Type B pancreatic cell (in vitro differentiated cells): ENCODE measurements at places on chromosomes 7 and 10.

- no peak for DNase-seq
These were observed 338.3 kb downstream of the CXCL12 start for GRCh38 chr10:44046605-44047004.

DNA sequence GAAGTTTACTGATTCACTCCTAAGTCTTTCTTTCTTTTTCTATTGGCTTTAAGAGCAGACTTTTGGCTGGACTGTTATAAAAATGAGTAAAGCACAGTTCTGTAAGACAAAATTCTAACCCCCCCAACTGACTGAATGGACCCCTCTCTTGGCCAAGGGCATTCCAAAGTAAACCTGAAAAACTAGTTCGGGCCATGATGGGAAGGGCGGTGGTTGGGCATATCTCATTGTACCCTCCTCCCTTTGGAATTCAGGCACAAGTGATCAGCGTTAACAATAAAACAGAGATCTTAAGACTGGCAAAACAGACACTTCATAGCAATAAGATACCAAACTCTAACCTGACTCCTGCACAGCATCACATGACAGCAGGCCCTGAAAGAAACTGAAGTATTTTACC, 6.1 kb upstream of the KIF20B start:
- DNase-seq = no peak

- no peak for DNase-seq
These were observed 581 bp downstream of the PTPRZ1 start for GRCh38 chr7:121873289-121874194.

DNA sequence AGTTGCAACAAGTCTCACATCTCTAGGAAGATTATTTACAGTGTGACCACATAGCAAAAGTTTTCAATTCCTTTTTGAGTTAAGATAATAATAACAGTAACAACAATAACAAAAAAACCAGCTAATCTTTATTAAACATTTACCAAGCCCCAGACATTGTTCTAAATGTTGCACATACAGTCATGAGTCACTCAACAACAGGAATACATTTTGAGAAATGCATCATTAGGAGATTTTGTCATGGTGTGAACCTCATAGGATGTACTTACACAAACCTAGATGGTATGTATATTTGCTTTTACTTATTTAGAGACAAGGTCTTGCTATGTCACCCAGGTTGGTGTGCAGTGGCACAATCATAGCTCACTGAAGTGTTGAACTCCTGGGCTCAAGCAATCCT, 52.0 kb downstream of the SPAM1 start:
- DNase-seq = no peak

GRCh38 chr7:157355784-157356511, 19.1 kb downstream of the DNAJB6 start:
- DNase-seq = no peak

DNA sequence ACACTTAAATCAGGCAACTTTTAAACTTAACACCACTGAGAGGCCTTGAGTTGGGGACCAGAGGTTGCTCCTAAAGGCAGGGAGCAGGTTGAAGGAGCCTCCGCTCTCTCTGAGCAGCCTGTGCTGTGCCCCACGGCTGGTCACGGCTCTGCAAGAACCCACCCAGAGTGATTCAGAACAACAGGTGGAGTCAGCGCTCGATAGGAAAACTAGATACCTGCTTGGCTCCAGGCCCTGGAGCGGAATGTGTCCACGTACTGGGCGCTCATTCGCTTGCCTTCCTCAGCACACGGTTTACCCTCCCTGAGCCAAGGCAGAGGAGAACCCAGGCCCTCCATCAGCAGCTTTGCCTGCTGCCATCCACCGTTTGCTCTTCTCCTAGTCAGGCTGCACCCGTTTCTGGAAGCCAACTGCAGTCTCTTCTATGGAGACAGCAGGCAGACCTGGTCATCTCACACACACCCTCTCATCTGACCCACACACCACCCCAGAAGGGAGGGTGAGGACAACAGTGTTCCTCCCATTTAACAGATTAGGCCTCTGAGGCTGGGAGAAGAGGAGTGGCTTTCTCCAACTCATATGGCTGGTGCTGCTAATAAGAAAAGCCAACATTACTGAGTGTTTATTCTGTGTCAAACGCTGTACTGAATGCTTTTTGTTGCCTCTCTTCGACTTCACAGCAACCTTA, 37.6 kb upstream of the PDCD4 start:
- DNase-seq = no peak

- DNase-seq = no peak
These were observed 211.1 kb upstream of the IGFBP3 start for GRCh38 chr7:46131916-46132795.

- no peak for DNase-seq
These were observed 63.5 kb downstream of the FAM53B start for GRCh38 chr10:124680675-124681074.

- no peak for DNase-seq
These were observed 59.4 kb downstream of the USP6NL start for GRCh38 chr10:11551916-11552602.

GRCh38 chr7:44471436-44471835, 19.0 kb downstream of the NUDCD3 start:
- DNase-seq = no peak

DNA sequence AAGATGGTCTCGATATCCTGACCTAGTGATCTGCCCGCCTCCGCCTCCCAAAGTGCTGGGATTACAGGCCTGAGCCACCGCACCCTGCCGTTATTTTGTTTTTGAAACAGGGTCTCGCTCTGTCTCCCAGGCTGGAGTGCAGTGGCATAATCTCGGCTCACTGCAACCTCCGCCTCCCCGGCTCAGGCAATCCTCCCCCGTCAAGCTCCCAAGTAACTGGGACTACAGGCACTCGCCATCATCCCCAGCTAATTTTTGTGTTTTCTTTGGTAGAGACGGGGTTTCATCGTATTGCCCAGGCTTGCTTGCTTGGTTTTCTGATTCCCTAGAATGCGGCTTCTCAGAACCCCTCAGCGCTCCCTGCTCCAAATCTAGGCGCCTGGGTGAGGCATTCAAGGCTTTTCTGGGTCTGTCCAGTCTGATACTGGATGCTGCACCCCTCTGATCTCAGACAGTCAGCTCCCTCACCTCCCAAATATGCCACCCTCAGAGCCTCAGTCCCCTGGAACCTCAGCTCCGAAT, 1.3 kb downstream of the TFR2 start:
- no peak for DNase-seq

DNA sequence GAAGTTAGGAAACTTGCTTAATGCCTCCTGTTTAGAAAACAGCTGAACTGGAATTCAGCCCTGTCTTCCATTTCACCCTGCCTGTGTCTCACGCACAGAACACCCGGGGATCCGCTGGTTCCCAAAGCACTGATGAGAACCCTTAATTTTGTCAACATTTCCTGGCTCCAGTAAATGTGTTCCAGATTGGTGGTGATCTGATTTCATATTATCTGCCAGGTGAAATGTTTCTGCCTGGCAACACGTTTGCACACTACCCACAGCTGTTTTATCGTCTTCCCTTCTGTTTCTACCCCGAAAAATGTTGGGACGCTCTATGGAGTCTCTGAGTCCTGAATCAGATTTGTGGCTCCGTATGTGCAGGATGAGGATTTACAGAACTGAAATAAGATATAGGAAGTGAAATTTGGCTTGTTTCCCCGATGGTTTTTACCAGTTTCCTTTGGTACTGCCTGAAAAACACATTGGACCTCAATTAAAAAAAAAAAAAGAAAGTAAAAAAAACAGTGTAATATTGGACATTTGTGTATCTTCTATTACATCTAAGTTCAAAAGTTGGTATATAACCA, 29.0 kb downstream of the MRC1 start:
- DNase-seq = no peak

DNA sequence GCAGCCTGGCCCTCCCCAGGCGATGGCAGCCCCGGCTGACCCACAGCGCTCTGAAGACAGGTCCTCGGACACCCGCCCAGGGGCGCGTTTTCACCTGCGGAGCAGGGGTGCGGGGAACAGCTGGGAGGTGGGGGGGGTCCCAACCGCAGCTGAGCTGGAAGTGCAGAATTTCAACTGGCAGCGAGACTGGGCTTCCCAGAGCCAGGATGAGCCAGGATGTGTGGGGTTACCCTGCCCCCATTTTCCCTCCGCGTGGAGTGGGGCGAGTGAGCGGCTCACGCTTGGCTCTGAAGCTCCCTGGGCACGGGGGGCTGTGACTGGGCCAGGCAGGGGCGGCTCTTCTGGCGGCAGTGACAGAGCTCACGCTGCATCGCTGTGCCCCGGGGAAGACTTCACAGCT, 70.2 kb downstream of the DNAJB6 start:
- DNase-seq = no peak

DNA sequence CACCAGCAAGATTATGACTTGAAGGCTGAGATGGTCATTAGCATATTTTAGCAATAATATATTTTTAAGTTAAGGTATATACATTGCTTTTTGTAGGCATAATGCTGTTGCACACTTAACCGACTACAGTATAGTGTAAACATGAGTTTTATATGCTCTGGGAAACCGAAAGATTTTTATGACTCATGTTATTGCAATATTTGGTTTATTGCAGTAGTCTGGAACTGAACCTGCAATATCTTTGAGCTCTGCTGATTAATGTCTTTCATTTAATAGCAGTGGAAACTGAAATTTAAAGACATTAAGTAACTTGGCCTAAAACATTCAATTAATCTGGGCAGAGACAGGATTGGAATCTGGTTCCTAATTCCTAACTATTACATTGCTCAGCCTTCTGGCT, 266.7 kb upstream of the PLXDC2 start:
- DNase-seq = no peak

- no peak for DNase-seq
These were observed 376.9 kb downstream of the CALN1 start for GRCh38 chr7:72035266-72035665.

- no peak for DNase-seq
These were observed 7.8 kb upstream of the ATOH7 start for GRCh38 chr10:68239596-68240150.

DNA sequence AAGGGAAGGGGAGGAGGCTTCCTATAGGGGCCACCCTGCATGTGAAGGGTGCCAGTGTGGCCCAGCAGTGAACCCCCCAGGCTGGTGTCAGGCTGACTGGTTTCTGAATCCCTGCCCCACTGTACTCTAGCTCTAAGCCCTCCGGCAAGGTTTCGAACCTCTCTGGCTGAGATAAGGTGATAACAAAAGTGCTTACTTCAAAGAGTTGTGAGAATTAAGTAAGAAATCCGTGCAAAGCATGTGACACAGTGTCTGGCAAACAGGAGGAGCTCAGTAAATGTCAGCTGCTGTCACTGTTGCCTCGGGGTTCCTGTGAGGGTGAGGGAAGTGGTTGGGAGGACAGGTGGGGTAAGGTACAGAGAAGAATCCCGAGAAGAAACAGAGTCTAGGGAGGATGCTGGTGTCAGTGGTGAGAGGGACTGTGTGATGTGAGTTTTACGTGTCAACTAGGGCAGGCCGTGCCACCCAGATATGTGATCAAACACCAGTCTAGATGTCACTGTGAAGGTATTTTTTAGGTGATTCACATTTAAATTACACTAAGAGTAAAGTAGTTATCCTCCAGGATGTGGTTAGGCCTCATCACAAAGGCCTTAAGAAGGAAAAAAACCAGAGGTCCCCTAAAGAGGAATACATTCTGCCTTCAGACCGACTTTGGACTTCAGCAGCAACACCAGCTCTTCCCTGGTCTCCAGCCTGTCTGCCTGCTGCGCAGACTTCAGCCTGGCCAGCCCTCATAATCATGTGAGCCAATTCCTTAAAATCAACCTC, 64.4 kb downstream of the BPGM start:
- DNase-seq = no peak

- DNase-seq = no peak
These were observed 200.0 kb upstream of the MKI67 start for GRCh38 chr10:128326251-128326650.

DNA sequence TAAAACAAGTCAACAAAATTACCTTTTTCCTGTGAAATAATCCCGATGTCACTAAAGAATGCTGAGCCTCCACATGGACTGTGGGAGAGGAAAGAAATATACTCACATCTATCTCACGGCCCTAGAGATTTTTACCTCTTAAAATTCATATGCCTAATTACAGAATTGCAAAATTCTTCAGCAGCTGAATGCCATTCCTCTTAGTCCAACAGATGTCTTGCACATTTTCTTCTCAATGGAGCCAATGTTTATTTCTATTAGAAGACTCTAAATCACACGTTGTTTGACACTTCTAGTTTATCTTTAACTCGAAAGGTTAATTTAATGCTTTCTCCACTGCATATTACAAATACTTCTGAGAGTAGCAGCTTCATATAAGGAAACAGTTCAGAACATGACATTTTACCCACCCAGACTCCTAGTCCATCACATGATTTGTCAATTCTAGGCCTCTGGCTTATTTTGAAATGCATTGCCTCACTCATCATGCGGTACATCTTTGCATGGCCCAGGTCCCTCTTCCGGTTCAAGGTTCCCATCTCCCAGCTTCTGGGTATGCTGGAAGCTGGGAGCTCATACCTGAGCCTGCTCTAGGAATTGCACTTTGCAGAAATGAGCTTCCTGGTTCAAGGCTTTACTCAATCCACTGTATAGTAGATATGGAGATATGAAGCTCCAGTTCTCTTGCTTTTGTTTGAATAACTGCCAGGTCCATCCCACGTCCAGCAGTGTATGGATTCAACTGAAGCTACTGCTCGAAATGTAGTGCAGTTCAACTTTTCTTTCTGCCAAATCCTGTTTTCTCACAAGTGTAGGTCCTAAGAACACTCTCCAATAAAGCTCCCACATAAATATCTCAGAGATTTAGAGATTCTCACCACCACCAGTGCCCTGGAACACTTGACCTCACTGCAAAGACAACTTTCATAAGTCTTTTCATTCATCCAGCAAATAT, 306.2 kb downstream of the GPR37 start:
- no peak for DNase-seq

- DNase-seq = no peak
These were observed 173.9 kb downstream of the ZNF438 start for GRCh38 chr10:30857803-30858202.

DNA sequence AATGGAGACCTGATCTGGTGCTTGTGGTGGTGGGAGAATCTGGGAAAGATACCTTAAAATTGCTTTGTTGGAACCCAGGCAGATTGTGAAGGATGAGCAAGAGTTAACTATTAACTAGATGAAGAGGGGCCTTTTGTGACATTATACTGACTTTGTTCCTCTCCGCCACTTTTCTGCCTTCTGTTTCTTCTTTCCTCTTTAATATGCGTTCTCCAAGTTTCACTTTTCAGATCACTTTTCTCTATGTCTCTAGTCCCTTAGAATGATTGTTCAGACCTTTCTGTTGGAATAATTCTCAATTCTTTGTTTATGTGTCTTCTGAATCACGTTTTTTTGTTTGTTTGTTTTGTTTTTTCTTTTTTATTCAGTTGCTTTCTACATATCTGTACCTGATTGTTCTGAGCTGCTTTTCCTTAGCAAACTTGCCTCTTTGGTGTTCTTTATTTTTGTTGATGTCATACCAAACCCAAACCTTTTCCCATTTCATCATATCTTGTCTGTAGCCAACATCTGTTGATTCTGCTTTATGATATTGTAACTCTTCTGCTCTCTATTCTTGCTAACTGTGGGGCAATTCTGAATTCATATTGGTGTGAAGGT, 2.8 kb downstream of the BMPR1A start:
- DNase-seq = no peak

- no peak for DNase-seq
These were observed 54.9 kb upstream of the ANK3 start for GRCh38 chr10:60444494-60445064.

GRCh38 chr7:91717681-91718470, 162.6 kb downstream of the MTERF1 start:
- no peak for DNase-seq

GRCh38 chr10:97713339-97713825, at the start of gene MARVELD1:
Gene MARVELD1 (plus strand): TSS chr10:97713730. CDS start chr10:97713877, 147 bp downstream.
- no peak for DNase-seq

GRCh38 chr10:2994221-2994961, 73.0 kb upstream of the PFKP start:
- no peak for DNase-seq
